CD8-positive, alpha-beta memory T cell (primary cell): ENCODE measurements at places on chromosomes 3 and 15.
A peak's percentile ranks its signal among the peaks of the same experiment; 100 is the strongest.

- peak; percentile 48 for DNase-seq
Observed at GRCh38 chr3:68972358-68972979, 40.1 kb upstream of the TAFA4 start.

DNA sequence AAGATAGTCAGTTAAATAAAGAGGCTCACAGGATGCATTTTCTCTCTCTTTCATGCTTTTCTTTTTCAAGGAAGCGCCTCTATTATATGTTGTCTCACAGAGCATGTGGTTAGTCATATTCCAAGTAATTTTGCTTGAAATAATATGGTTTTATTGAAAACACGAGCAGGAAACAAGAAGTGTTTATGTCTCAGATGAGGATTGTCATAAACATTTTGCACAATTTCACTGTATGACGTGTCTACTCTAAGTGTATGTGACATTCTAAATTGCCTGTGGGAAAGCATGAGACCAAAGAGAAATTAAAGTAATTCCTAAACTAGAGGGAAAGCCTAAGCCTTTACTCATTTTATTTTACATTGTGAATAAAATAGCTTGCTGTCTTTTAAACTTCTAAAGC is 818.6 kb downstream of the EPHA3 start:
- no peak for DNase-seq

- DNase-seq: no peak
Observed at GRCh38 chr3:25281041-25281731, 146.9 kb upstream of the RARB start.

- no peak for DNase-seq
Observed at GRCh38 chr15:48085591-48085930, 35.2 kb upstream of the SLC24A5 start.
